RPMI8226 (cell line): ENCODE measurements at places on chromosomes 6 and 20.

DNA sequence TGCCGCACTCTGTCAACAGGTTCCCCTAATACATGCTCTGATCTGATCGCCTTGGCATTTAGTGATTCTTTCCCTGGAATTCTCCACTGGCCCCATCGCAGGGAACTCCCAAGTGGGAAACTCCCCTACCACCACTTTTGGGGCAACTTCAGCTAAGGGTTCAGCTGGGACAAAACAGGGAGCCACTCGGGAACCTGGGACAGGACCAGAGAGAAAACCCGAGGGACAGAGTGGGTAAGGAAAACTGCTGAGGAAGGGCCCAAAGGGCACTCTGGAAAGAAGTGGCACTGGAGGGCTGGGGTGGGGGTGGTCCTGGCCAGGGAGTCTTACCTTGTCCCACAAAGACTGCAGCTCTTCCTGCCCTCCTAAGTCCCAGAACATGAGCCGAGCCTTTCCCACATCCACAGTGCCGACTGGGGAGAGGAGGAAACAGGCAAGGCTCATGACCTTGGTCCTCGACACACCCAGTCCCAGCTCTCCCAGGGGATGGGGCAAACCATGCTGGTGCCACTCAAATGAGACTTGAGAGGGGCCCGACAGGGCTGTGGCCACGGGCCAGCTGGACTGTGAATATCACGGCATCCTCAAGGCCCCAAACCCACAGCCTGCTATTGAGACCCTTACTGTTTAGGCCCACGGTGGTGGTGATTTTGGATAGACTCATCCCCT, 1.6 kb downstream of the ARFRP1 start:
- no peak for DNase-seq

- no peak for DNase-seq
Measured at GRCh38 chr6:156427345-156427744, 349.8 kb upstream of the ARID1B start.

DNA sequence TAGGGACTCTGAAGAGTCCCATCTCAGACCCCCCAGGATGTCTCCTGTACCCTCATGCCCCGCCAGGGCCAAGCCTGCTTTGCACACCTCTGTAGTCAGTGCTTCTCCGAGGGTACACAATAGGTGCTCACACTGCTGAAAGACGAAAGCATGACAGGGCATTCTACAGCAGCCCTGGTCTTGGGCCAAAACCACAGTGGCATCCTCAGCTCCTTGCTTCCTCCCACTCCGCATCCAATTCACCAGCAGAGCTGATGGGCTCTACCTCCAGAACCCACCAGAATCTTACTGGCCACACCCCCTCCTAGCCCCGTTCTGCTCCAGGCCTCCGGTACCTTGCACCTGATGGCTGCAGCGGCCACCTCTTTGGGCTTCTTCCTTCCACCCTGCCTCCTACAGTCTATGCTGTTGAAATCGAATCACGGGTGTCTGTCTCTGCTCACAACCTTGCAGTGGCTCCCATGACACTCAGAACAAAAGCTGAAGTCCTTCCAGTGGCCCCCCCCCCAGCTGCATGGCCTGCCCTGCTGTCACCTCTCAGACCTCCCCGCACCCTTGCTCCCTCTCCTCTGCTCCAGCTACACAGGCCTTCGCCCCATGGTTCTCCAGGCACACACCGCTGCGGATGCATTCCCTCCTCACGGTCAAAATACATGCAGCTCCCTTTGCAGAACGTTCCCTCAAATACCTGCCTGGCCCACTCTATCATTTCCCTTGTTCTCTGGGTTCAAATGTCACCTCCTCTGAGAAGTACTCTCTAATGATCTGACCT, 1.2 kb downstream of the ANGPT4 start:
- peak; percentile 38 for DNase-seq

- no peak for DNase-seq
Measured at GRCh38 chr6:34295721-34296120, 46.9 kb upstream of the SMIM29 start.

- DNase-seq: no peak
Measured at GRCh38 chr6:166754218-166755030, 127.4 kb upstream of the RPS6KA2 start.

- DNase-seq: no peak
Measured at GRCh38 chr20:2394411-2395055, 13.8 kb downstream of the TGM6 start.

GRCh38 chr6:151998784-151999183, 191.3 kb downstream of the ESR1 start:
- DNase-seq: no peak

DNA sequence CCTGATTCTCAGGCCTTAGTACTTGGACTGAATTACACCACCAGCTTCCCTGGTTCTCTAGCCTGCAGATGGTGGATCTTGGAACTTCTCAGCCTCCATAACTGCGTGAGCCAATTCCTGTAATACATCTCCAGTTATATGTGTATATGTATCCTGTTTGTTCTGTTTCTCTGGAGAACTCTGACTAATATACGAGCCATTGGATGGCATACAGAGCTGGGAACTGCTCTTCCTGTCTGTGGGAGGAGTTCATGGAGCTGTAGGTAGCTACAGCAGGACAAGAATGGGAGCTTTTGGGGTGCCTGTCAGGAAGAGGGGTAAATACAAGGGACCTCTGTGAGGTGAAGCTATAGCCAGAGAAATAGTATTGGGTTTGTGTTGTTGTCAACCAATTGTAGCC, 41.2 kb downstream of the TMEM14A start:
- no peak for DNase-seq

- DNase-seq: no peak
Measured at GRCh38 chr6:20068421-20068988, 143.8 kb downstream of the MBOAT1 start.

GRCh38 chr20:56839786-56840185, 210.7 kb downstream of the TFAP2C start:
- DNase-seq: no peak
